ENCODE measurements at places on chromosomes 12 and 14.

DNA sequence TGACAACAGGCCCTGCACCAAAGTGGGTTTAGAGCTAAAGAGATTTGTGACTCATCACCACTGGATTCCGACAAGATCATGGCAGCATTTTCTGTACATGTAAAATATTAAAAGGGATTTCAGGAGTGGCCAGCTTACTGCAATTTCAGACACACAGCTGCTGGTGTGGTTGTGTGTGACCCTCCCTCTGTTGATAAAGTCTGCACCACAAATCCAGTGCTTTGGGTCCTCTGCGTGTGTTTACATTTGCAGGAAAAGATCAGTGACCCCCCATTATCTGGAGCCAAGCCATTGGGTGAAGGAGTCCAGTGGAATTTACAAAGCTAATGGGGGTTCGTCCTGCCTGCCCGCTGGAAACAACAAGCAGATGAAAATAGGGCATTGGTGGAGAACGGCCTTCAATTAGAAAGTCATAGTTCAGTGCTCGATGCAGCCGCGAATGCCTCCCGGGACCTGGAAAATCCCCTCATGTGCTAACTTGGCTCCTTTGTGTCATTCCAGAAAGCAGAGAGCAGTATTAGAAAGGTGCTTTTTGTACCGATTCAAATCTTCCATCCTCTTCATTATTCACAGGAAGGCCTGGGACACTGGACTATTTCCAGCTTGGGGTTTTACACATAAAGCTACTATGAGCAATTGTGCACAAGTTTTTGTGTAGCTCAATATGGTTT, 188.5 kb upstream of the TMEM132C start:
- no peak for DNase-seq

DNA sequence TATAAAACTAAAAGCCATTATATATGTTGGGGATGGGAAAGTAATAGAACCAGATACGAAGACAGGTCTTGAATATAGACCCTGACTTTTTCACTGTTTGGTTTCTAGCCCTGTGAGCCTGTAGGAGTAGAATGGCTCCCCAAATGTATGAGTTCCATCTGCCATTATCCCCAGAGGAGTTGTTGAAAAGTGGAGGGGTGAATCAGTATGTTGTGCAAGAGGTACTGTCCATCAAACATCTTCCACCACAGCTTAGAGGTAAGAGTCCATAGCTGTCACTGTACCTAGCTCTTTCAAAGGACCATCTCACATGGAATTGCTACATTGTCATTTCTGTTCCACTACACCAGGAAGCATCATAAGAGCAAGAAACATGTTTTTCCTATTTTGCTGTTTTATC, 1.1 kb downstream of the NCAPD2 start:
- DNase-seq, result no peak

DNA sequence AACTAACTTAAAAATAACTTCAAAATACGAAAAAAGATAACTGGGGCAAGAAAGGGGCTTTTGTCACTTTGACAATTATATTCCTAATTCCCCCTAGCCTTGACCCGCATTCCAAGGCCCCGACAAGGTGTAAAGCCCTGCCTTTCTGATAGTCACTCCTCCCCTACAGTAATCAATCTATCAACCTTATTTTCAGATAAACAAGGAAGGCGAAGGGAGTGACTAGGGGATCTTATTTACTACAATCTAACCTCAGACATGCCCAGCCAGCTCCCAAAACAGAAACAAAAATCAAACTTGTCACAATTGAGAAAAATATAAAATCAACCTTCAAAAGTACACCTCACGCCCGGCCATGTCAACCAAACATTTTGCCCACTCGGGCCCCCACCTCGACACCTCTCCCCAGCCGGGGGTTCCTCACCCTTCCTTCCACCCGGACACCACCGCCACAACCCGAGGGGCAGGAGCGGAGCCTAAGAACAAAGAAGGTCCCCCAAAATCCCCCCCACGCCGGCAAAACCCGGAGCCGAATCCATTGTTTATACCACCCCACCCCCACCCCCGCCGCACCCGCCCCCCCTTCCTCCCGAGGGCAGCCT, 562 bp downstream of the ZFYVE1 start:
- DNase-seq, result no peak

DNA sequence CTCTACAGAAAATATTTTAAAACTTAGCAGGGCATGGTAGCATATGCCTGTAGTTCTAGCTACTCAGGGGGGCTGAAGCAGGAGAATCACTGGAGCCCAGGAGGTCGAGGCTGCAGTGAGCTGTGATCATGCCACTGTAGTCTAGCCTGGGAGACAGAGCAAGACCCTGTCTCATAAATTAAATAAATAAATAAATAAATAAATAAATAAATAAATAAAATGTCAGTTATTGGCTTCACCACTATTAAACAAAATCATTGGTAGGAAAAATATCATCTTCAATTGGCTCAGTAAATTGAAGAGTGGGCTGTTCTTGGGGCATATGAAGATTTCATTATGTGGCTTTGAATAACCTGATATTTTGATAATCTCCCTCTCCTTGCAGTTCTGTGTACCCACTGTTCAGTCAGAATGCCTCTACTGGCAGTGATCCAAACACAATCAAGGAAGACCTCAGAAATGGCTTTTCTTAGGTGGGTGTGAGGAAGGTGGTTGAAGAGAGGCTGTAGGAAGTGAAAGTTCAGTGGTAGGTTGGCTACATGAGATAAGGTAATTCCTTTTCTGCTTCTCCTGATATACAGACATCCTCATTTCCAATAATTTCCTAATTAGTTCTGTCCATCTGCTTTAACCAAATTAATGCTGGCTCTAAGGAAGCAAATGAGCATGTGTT, 175.8 kb downstream of the MSRB3 start:
- no peak for DNase-seq

GRCh38 chr14:72404106-72404774, 472.0 kb downstream of the RGS6 start:
- no peak for DNase-seq

DNA sequence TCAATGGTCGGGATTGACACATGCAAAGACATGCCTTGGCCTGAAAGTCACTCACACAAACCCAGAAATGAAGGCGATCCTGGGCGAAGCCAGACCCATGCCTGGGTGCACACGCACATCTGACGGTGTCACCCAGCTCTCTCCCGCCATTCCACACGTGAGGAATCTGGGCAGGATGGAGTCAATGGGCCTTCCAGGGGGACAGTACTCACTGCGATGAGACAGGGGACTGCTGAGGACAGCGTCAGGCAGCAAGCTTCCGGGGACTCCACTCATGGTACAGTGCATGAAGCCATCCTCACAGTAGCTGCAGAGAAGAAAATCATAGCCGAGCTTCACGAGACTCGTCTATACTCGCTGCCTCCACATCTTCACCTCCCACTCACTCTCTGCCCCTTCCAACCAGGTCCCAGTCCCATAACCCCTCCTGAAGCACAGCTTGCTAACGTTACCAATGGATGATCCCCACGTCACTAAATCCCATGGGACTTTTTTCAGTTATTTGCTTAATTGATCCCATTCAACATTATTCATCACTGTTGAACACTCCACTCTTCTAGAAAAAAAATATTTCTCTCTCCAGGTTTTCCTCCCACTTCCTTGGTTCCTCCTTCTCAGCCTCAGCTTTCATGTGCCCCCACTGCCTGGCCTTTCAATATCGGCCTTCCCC, 77.8 kb downstream of the VWF start:
- no peak for DNase-seq

- DNase-seq, result no peak
These were observed 696.6 kb downstream of the DIO2 start for GRCh38 chr14:79514700-79515099.

GRCh38 chr12:11980115-11980514, 90.6 kb upstream of the BCL2L14 start:
- no peak for DNase-seq
